ENCODE measurements at places on chromosomes 13 and 19.

DNA sequence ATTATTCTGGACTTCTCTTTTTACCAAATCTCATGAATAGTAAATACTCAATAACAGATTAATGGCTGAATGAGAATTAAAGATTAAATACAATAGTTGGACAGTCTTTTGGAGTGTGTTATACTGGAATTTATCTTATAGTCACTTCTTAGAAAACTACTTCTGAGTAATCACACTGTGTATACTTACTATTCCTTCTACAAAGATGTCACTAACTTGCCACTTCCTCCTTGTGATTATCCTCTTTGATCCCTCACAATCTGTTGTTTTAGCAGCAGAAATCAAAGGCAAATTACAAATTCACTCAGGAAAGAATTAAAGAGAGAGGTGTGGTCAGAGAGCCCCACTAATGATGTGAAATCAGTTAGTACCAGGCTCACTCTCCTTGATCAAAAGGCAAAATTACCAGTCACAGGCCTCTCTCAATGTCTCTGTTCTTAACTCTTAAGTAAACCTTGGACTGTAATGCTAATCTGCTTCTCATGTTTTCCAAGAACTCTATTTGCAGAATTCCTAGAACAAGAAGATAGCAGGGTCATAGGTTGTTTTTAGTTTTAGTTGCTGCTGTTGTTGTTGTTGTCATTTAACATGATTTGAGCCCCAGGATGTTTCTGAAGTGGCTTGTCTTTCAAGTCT is 37.3 kb upstream of the FNDC3A start:
- no peak for DNase-seq

GRCh38 chr13:48489666-48490065 is 43.2 kb downstream of the RCBTB2 start:
- DNase-seq = no peak

DNA sequence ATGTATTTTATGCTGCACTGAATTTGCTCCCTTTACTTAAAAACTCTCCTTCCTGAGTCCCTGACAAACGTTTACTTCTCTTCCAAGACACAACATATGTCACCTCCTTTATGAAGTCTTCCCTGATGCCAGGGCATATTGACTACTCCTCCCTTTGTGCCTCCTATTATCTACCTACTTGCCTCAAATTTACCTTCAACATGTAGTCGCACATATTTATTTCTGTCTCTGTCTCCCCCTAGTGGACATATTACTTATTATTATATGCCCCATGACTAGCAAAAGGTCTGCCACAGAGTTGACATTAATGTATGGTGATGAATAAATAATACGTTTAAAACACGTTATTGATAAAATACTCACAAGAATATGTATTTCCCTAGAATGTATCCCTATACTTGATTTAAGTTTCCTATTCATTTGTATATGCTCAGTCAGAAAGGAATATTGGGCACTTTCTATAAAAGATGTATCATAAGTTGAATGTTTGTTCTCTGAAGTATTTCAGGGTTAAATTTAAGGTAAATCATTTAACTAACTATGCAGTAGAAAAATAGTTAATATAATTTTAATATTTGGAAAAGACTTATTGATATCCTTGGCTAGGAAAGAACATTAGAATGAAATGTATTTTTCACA is 250.3 kb upstream of the ATXN8OS start:
- no peak for DNase-seq

GRCh38 chr13:111462221-111462764 is 141.9 kb downstream of the TEX29 start:
- no peak for DNase-seq

DNA sequence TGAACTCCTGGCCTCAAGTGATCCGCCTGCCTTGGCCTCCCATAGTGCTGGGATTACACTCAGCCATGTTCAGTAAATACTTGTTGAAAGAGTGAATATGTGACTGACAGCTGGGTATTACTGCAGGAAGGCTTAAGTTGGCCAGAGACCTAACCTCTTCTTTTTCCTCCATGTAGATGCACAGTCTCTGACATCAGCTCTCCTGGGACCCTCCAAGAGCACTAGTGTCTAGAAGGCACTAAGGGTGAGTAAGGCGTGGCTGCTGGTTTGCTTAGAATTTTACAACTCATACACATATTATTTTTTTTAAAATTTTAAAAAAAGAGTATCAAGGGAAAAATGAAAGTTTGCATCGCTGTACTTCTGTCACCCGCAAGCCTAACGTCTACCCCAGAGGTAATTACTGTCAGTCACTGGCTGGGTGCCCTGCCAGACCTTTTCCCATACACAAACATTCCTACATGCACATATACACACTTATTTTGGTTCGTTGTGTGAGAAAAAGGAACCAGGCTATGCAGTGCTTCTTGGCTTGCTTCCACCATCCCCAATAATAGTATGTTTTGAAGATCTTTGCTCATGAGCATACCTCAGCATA is 122.0 kb downstream of the SIPA1L3 start:
- DNase-seq = no peak

GRCh38 chr13:31011193-31011860 is 78.9 kb downstream of the TEX26 start:
- DNase-seq = no peak

- DNase-seq = peak; percentile 64
Measured at GRCh38 chr19:55283548-55284377, at the start of gene BRSK1. Gene BRSK1 (plus strand): TSS chr19:55283997. CDS start chr19:55284443, 446 bp downstream.

DNA sequence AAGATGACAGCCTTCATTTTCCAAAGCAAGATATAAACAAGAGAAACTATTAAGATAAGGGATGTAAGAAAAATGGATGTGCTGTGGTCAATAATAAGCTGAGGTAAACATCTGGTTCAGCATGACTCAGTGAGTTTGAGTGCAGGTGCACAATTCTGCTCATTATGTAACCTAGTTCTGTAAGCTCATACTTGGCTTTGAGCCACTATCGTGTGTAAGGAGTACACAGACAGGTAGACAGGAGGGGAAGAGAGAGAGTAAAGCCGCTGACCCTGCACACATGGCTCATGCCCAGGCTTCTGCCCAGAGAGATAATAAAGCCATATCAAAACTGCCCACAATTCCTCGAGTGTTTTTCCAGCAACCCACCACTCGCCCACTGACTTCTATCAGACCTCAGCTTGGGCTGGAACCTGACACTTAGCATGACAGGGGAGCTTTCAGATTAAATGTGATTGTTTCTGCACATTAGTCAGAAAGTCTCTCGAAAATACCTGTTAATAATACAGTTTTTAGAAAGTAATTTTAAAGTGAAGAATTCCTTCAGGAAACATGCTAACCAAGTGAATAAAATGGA is 51.7 kb downstream of the ZNF91 start:
- no peak for DNase-seq

GRCh38 chr19:2202366-2202765 is 33.8 kb downstream of the PLEKHJ1 start:
- DNase-seq = peak; percentile 17

- DNase-seq = no peak
Measured at GRCh38 chr13:106573868-106574267, 5.9 kb upstream of the ARGLU1 start.

- DNase-seq = no peak
Measured at GRCh38 chr13:28340272-28340793, 154.6 kb downstream of the FLT1 start.

GRCh38 chr19:9474975-9475374 is 23.4 kb downstream of the ZNF560 start:
- no peak for DNase-seq

GRCh38 chr13:110944121-110944967 is 29.5 kb upstream of the ANKRD10 start:
- DNase-seq = no peak

- DNase-seq = no peak
Measured at GRCh38 chr13:74554569-74555275, 420.5 kb upstream of the KLF12 start.

GRCh38 chr13:94389604-94390351 is 89.7 kb downstream of the DCT start:
- no peak for DNase-seq

GRCh38 chr13:49869519-49869918 is 66.6 kb downstream of the SPRYD7 start:
- DNase-seq = no peak

GRCh38 chr19:56969759-56970178 is 129.2 kb upstream of the PEG3 start:
- no peak for DNase-seq

GRCh38 chr13:49533591-49534269 is 38.0 kb downstream of the PHF11 start:
- DNase-seq = no peak

- no peak for DNase-seq
Measured at GRCh38 chr13:60417734-60418133, 20.7 kb downstream of the TDRD3 start.

GRCh38 chr19:57599377-57599760 is 316 bp upstream of the ZNF530 start:
- DNase-seq = no peak

GRCh38 chr13:49441846-49442245 is 2.0 kb downstream of the CAB39L start:
- no peak for DNase-seq

DNA sequence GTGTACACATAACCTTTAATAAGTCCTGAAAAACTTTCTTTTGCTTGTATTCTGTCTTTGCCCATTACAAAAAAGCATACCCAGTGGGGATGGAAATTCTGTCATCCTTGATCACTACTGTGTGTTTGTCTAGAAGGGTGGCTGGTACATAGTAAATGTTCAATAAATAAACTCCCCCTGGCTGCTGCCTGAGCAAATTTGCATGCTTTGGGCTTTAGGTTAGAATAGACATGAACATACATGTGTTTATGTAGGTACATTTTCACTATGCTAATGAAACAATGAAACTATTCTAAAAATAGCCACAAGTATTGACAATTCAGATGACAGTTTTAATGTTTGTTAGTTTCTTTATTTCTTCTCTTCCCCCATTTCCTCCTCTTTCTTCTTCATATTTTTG is 36.1 kb downstream of the TNFSF13B start:
- DNase-seq = no peak

GRCh38 chr13:38417727-38418126 is 68.1 kb downstream of the UFM1 start:
- no peak for DNase-seq

DNA sequence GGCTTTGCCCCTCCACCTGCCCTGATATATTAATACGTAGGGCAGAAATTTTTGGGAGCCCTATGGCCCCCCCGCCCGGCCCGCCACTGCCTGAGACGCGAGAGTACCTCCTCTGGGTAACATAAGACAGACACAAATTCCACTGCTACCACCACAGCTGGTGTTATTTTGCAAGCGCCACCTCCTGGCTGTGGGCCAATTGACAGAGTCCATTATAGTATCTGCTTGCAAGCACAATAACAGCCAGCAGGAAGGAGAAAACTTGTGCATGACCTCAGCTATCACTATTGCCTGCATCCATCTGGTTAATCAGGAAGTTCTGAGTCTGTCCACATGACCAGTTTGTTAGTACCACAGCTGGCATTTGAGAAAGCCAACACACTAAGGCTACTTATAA is 25.3 kb upstream of the OR10H2 start:
- no peak for DNase-seq

- DNase-seq = no peak
Measured at GRCh38 chr13:71865874-71866334, 1.1 kb downstream of the DACH1 start.

GRCh38 chr19:1748115-1748872 is 5.0 kb upstream of the ONECUT3 start:
- no peak for DNase-seq

- DNase-seq = no peak
Measured at GRCh38 chr19:13804830-13805683, 9.8 kb downstream of the ZSWIM4 start.

GRCh38 chr19:31338069-31338776 is 11.0 kb downstream of the TSHZ3 start:
- DNase-seq = no peak

- DNase-seq = no peak
Measured at GRCh38 chr13:104204177-104204576, 1138.0 kb upstream of the SLC10A2 start.

DNA sequence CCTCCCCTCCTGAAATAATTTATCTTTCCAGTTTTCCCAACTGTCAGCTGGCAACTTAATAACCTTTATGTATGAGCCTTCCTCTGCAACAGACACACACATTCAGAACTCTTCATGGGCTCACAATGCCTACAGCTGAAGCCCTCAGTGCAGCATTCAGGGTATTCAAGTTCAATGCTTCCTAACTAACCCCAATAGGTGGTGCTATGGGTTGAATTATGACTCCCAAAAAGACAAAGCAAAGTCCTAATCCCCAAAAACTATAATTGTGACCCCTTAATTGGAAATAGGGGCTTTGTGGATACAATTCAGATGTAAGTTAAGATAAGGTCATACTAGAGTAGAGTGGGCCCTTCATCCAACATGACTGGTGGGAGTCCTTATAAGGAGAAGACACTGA is 202.2 kb downstream of the SUCLA2 start:
- DNase-seq = no peak

- no peak for DNase-seq
Measured at GRCh38 chr19:1618157-1619093, 13.2 kb upstream of the UQCR11 start.

DNA sequence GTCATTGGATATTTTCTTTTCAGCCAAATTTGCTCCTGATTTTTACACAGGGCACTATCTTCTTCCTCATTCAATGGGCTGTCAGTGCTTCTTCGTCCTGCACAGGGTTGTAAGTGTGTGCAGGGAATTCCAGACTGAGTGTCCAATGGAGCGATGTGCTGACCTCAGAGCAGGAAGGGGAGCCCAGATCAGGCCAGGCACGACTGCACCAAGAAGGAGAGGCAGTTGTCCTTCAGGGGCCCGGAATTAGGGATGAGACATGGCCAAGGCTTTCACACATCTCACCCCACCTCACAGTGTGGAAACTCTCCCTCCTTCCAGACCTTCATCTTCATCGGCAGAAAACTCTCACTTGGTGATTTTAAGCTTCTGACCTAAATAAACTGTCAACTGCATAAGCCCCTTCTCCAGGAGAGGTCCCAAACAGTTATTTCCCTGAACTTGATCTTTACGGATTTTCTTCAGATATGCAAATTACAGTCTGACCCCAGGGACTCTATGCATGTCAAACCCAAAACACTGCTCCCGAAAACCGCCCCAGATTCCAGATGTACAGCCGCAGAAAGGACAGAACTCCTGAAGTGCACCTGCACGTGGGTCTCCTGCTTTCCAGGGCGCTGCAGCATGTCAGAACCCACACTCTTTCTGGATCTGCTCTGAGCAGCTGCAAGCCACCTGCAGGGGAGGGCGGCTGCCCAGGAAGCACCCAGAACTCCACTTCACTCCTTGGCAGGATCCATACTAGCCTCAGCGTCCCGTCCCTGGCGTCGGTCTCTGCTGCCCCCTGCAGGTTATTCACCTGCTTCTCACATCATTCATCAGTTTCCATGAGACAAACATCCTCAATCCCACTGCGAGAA is 625 bp upstream of the ZNF20 start:
- DNase-seq = peak; percentile 57

DNA sequence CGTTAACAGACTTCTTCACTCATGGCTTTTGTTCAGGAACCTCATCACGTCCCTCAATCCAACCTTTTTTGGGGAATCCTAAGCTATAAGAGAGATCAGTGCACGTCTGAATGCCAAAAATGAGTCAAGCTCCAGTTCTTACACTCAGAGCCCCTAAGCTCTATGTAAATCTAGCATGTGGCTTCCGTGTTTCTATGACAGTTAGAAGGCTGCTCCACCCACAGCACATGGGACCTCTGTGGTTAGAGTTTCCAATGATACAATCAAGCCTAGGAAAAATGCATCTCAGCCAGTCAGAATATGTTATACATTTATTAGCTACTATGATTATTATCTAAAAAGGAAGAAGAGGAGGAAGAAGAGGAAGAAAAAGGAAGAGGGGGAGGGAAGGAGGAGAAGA is 135.9 kb downstream of the ENOX1 start:
- DNase-seq = no peak

- DNase-seq = peak; percentile 66
Measured at GRCh38 chr19:17753976-17754375, 2.7 kb downstream of the FCHO1 start.
